ENCODE measurements at places on chromosomes 12 and 14.

GRCh38 chr14:81480741-81481140 is 52.9 kb downstream of the SEL1L start:
- DNase-seq, result no peak

- no peak for DNase-seq
These were observed 172.3 kb upstream of the PTPRQ start for GRCh38 chr12:80271780-80272179.

DNA sequence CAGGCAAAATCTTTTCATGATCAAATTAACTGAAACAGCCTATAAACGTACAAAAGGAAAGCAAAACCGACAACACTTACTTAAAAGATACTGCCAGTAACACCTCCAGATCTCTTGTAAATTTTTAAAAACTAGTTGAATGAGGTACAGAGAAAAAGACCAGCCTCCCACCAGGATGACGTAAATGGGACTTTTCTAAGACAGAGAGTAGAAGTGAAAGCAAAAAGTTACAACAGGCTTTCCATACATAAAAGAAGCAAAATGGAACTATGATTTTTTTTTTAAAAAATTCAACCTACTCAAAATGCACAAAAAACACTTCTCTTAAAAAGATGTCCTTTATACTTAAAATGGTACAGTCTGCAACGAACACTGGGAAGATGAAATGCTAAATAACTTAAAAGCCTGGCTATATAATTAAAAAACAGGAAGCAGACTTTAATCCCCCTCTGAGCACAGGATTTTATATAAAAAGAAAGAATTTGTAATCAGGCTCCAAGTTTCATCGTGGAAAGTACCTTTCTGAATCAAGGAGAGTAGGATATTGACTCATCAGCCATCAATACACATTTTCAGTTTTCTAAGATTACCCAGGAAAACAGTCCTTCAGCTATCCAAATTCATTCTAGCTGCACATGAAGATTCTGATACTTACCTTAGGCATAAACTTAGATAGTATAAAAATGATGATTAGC is 14.2 kb upstream of the MYO1A start:
- DNase-seq, result no peak

- DNase-seq, result no peak
These were observed 67.2 kb downstream of the TMEM30B start for GRCh38 chr14:61213920-61214319.

DNA sequence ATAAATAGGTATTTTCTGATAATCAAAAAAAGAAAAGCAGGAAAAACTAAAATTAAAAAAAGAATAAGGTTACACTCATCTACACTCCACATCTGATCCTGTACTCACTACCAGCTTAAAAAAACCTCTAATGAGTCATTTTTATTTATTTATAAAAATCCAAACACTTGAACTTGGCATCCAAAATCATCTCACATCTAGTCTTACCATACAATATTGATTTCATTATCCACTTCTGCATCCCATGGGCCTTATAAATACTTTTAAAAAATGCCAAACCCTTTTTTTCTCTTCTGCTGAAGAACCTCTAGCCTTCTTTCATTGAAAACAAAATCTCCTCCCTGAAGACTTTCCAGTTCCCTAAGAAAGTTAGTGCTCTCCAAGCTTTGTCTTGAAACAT is 109.7 kb downstream of the TMTC3 start:
- DNase-seq, result no peak

DNA sequence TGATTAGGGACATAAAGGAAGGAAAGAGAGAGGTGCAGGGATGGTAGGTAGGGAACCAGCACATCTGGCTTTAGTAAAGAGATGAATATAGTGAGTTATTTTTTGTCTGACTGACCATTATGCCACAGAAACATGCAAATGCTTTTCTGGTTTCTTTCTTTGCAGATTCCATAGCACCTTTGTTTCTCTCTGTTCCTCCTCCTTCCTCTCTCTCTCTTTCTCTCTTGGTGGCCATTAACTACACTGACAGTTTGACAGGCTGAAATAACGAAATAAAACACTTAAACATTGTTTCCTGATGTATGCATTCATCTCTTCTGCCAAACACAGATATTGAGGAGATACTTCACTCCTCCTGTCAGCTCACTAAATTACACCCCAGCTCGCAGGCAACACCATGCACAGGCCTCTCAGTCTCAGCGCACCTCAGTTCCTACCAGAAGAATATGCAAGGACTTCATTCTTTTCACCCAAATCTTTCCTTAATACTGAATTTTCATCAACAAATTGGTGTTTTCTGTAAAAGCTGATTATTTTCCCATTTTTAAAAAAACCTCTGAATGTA is 406.9 kb upstream of the SOX5 start:
- DNase-seq, result no peak

GRCh38 chr12:119659289-119659897 is 8.5 kb upstream of the PRKAB1 start:
- no peak for DNase-seq

- DNase-seq, result no peak
These were observed 76.6 kb upstream of the CNTN1 start for GRCh38 chr12:40615590-40615989.

DNA sequence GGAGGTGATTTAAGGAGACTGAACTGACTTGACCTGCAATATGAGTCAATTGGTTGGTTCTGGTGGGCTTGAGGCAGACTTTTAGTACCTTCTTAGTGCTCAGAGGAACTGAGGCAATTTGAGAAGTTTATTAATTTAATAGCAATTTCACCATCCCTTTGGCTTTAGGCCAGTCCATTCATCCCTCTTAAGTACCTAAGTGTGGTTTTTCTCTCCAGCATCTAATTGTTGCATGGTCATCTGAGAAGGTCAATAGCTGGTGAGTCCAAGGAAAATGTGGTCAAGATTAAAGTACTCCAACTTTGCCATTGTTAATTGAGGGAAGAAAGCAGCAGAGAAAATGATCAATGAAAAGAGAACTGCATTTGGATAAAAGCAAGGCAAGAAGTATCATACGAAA is 115.4 kb upstream of the DYRK2 start:
- no peak for DNase-seq

DNA sequence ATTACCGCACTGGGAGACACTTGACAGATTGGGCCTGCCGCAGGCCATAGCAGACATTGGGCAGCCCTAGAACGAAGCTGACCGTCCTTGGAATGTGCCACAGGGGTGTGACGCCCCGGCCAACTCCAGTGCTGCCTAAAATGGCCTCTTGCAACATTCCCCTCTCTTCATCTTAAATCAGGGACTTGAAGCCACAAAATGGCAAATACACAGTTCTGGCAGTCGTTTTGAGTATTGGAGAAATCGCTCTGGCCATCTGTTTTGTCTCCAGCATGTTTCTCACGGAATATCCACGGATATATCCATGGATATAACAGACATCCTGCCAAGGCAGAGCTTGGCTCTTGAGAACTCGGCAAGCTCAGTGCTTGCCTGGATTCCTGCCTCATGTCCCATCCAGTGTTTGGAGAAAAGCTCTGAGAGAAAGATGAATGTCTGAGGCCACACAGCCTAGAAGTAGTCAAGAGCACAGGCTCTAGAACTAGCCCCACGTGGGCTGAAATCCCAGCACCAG is 158.4 kb downstream of the CHST11 start:
- DNase-seq, result no peak

DNA sequence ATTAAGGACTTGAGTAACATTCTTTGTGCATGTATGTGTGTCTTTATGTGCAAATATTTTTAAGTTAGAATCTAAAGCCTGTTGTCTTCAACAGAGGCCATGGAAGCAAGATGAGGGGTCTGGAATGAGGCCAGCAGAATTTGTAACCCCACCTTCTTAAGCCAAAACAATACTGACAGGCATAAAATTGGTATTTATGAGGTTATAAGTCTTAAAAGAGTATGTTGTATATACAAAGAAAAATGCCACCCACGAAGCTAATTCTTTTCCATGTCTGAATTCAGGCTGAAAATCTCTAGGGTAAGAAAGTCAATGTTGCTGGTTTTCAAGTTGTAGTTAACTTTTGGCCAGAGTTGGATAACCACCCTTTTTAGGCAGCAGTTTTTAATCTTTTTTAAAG is 86.2 kb upstream of the TMTC1 start:
- no peak for DNase-seq

GRCh38 chr14:71206766-71207371 is 299.6 kb downstream of the PCNX1 start:
- no peak for DNase-seq

GRCh38 chr12:102053062-102053349 is 8.8 kb downstream of the WASHC3 start:
- DNase-seq, result no peak

DNA sequence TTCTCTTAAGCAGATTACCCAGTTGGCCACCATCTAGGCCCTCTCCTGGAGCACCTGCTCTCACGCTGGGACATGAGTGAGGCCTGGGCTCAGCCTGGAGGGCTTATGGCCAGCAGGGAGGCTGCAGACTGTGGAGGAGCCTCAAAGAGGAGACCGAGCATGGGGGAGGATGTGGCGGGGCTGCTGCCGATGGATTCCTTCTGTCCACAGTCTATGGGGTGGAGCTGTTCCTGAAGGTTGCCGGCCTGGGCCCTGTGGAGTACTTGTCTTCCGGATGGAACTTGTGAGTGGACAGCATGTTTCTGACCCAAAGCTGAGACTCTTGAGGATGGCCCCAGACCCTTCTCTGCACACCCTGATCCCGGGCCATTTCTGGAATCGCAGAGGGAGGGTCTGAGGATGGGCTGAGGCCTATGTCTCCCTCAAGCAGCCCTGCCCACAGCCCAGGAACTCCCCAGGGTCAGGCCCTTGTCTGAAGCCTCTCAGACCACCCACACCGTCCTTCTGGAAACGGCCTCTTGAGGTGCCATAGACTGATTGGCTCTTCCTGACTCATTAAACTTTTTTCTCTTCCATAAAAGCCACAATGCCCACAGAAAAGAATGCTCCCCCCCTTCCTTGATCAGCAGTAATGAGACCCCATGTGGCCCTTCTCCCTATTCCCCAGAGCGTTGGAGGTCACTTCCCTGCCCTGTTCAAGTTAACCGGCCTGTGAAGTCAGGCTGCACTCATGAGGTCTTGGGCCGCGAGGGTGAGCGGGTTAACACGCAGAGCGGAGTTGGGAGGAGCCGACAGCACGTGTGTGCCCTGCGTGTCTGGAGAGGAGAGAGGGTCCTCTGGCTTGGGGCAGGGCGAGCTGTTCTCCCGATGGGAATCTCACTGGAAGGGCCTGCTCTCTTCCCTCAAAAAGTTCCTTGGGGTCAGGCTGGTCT is 49.0 kb downstream of the SLC8B1 start:
- no peak for DNase-seq

GRCh38 chr14:42200957-42201356 is 594.3 kb downstream of the LRFN5 start:
- DNase-seq, result no peak

GRCh38 chr14:75885829-75886228 is 96.0 kb downstream of the TGFB3 start:
- DNase-seq, result no peak

- DNase-seq, result no peak
These were observed 55.2 kb downstream of the ADGRD1 start for GRCh38 chr12:131008913-131009270.

DNA sequence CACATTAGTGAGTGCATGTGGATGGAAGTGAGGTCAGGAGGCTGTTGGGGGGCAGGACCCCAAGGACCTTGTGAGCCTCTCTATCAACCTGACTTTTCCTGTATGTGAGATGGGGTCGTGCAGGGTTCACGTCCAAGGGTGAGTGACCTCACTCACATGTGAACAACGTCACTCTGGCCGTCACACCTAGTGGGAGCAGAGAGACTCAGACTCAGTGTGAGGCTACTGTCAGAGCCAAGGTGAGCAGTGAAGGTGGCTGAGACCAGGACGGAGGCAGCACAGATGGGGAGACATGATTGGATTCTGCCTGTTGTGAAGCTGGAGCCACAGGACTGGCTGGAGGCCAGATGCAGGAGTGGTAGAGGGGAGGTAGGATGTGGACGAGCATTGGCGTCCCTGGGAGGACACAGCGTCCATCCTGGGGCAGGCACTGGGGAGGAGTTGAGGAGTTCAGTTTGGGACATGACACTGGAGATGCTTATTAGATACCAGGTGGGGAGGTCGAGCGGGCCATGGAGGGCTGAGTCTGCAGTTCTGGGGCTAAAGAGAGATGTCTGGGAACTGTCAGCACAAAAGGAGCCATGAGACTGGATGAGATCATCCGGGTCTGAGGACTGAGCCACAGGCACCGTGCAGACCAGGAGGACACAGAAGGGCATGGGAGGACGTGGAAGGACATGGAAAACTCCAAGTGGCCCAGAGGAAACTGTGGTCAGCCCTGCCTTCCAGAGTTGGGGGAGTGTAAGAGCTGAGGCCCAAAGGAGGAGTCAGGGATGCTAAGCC is 92.8 kb downstream of the LGMN start:
- DNase-seq, result no peak

DNA sequence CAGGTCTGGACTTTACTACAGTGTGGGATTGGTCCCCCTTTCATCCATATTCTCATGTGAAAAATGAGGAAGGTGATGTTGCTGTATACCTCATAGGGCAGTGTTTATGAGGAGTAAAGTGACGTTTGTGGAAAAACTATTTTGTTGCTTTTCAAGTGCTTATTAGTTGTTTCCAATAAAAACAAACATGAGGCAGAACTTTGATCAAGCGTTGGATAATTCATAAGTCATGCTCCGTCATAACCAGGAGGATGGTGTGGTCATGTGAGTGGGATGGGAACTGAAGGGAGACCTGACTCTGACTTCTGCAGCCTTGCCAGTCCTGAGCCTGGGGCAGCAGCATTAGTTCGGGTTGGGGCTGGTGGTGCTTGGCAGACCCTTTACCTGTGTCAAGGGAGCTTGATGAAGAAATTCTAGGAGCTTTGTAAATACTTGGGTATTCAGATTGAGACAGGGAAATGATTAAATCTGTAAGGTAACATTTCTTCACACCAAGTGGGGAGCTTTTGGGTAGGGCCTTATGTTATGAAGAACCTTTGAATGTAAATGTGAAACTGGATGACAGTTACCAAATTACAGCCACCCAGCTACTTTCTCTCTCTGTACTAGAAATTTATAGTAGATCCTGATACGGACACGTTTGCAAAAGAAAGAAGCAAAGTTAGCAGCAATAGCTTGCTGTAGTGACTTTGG is 462.4 kb upstream of the RGS6 start:
- DNase-seq, result no peak

- DNase-seq, result peak; percentile 29
These were observed 124.4 kb downstream of the RPS29 start for GRCh38 chr14:49461529-49462401.

Data from iPS DF 6.9 (cell line).